Naive thymus-derived CD4-positive, alpha-beta T cell (primary cell): ENCODE measurements at places on chromosomes 7 and 10. TPM values are rescaled to one million over a fixed set of nuclear protein-coding genes. Genes with fewer than 3 reads are reported as not detected.

The SVOPL gene
- 0.47 TPM for polyA plus RNA-seq

The LRRC18 gene
- not detected for polyA plus RNA-seq

- no peak for DNase-seq
- no peaks in the 10 kb centered on the region for H3K4me1 ChIP-seq
- no peak overlapping the region for H3K4me3 ChIP-seq
- H3K27me3 ChIP-seq, result no peaks in the 10 kb centered on the region
- H3K36me3 ChIP-seq, result no peaks in the 10 kb centered on the region
- H3K27ac ChIP-seq, result no peak overlapping the region
Measured at GRCh38 chr7:158157460-158157859, 430.2 kb downstream of the PTPRN2 start.

DNA sequence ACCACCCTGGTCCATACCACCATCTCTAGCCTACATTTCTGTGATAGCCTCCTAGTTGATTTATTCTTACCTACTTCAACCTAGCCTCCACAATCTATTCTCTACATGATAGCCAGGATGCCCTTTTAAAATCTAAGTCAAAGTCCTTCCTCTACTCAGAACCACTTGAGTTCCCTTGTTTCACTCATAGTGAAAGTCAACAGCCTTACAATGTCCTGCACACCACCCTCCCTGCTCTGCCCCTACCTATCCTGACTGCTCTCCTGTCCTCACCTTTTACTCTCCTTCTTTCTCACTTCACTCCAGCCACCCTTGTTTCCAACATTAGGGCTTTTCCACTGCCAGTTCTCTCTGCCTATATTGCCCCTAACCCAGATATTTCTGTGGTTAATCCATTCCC, 146.7 kb downstream of the GRM3 start:
- DNase-seq, result no peak
- H3K4me1 ChIP-seq, result no peaks in the 10 kb centered on the region
- H3K36me3 ChIP-seq, result no peaks in the 10 kb centered on the region

The CFAP46 gene
- polyA plus RNA-seq, result not detected

DNA sequence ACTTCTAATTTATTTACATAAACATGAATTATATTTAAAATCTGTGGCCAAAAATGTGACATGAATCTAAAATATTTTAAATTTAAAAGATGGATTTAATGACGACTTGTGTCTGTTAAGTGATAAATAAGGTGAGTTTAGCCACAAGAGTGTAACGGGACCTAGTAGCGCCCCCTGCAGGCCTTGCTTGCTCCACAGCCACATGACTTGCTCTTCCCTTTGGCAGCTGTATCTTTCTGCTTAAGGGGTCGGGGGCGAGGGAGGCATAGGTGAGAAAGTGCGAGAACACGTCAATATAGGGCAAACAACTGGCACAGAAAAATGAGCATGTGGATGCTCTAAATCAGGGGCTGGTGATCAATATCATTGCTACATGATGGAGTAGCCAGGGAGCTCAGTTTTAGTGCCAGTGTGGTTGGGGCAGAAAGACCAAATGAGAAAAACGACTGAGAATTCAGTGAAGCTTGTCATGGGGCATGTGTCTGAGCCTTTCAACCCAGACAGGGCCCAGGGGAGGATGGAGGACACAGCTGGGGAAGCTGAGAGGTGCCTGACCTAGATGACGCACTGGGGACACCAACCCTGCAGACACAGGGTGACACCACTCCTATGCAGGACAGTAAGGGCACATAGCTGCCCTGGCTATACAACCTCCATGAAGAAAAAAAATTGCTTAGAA, 49.8 kb downstream of the PAXIP1 start:
- H3K4me1 ChIP-seq, result no peaks in the 10 kb centered on the region
- peaks cover 5% of the 10 kb centered on the region for H3K36me3 ChIP-seq
- no peak overlapping the region for H3K27ac ChIP-seq
- H3K27me3 ChIP-seq, result no peaks in the 10 kb centered on the region
- DNase-seq, result peak; percentile 52

DNA sequence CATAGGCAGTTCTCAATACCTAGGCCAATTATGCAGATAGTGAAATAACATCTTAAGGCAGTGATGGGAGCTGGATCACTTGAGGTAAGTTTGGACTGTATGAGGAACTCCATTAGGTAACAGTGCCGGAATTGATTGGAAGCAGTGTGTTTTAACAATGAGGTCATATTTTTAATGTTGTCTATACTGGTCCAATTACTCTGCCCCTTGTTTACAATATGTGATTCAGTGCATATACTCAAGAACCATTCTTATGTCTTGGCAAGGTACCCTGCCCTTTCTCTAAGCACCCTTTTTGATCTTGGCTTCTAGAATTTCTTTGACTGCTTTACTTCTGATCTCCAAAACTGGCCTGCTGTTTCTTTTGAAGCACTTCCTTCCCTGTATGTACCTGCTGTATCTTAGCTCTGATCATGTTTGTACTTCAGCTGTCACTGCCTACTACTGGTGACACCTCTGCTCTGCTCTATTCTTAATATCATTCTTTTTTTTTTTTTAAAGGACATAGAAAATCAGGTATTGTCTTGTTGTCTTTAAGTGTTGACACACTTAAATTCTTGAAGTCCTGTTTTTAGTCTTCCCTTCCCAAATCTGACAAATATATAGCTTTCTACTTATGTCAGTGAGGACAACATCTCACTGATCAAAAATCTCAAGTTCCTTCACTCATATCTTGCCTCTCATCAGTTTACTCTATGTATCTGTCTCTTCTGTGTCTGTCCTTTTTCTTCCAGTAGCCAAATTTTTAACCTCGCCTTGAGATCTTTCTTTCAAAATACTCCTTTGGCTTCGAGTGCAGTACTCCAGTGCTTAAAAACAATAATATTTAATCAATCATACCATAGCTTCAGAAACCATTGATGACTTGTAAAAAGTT, 46.4 kb upstream of the RPA3 start:
- no peak overlapping the region for H3K4me3 ChIP-seq
- DNase-seq, result peak; percentile 55
- H3K27ac ChIP-seq, result peak overlapping the region; percentile 65
- H3K36me3 ChIP-seq, result no peaks in the 10 kb centered on the region
- peaks cover 8% of the 10 kb centered on the region for H3K4me1 ChIP-seq

DNA sequence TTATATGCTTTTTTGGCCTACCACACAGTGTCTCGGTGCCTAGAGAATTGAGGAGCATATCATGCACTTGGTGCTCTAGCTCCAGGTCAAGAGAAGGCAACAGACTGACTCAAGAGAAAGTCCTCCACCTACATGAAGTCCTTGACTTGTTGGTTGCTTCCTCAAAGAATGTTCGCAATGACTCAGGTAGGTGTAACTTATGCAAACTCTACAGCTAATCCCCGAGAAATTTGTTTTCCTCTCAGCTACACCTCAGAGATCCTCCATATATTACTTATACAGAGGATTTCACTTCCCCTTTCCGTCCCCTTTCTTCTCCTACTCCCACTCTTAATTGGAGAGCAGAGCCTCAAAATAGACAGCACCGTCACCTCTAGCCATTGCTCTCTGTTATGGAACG, 1013.1 kb downstream of the KCNMA1 start:
- no peak for DNase-seq
- no peaks in the 10 kb centered on the region for H3K36me3 ChIP-seq
- no peak overlapping the region for H3K4me3 ChIP-seq
- no peaks in the 10 kb centered on the region for H3K27me3 ChIP-seq
- no peak overlapping the region for H3K27ac ChIP-seq

- no peaks in the 10 kb centered on the region for H3K4me1 ChIP-seq
- H3K4me3 ChIP-seq, result no peak overlapping the region
- no peak overlapping the region for H3K27ac ChIP-seq
- no peak for DNase-seq
Measured at GRCh38 chr7:111409714-111410422, 152.4 kb downstream of the IMMP2L start.

The EIF5AL1 gene
- 0.06 TPM for polyA plus RNA-seq

GRCh38 chr10:114010316-114010715, 33.4 kb upstream of the ADRB1 start:
- H3K4me3 ChIP-seq, result no peak overlapping the region
- no peaks in the 10 kb centered on the region for H3K27me3 ChIP-seq
- H3K4me1 ChIP-seq, result no peaks in the 10 kb centered on the region
- H3K36me3 ChIP-seq, result no peaks in the 10 kb centered on the region
- H3K27ac ChIP-seq, result no peak overlapping the region
- no peak for DNase-seq

- no peaks in the 10 kb centered on the region for H3K36me3 ChIP-seq
- no peaks in the 10 kb centered on the region for H3K27me3 ChIP-seq
- no peak for DNase-seq
- no peak overlapping the region for H3K4me3 ChIP-seq
Measured at GRCh38 chr7:51186531-51186930, 130.1 kb downstream of the COBL start.

GRCh38 chr10:133294189-133294588, 14.5 kb downstream of the TUBGCP2 start:
- H3K36me3 ChIP-seq, result peaks cover 28% of the 10 kb centered on the region
- no peaks in the 10 kb centered on the region for H3K4me1 ChIP-seq
- no peaks in the 10 kb centered on the region for H3K27me3 ChIP-seq
- H3K27ac ChIP-seq, result no peak overlapping the region
- no peak overlapping the region for H3K4me3 ChIP-seq

DNA sequence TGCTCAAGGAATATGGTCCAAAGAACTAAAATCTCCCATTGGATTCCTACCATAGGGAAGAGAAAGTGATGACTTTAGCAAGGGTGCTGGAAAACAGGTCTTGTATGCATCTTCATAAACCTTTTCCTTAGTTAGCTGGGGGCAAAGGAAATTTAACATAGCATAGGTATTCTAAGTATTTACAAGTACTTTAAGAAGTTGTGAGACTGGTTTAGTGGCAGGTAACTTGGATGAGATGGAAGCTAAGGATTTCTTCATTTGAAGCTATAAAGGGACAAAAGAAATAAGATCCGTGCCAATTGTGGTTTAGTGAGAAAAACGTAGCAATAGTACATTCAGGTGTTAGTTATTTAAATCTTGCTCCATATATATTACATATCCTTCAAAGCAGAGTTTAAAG, 183.4 kb upstream of the TCF7L2 start:
- no peak overlapping the region for H3K27ac ChIP-seq
- no peak for DNase-seq
- no peaks in the 10 kb centered on the region for H3K27me3 ChIP-seq
- H3K36me3 ChIP-seq, result no peaks in the 10 kb centered on the region
- H3K4me3 ChIP-seq, result no peak overlapping the region
- H3K4me1 ChIP-seq, result no peaks in the 10 kb centered on the region

DNA sequence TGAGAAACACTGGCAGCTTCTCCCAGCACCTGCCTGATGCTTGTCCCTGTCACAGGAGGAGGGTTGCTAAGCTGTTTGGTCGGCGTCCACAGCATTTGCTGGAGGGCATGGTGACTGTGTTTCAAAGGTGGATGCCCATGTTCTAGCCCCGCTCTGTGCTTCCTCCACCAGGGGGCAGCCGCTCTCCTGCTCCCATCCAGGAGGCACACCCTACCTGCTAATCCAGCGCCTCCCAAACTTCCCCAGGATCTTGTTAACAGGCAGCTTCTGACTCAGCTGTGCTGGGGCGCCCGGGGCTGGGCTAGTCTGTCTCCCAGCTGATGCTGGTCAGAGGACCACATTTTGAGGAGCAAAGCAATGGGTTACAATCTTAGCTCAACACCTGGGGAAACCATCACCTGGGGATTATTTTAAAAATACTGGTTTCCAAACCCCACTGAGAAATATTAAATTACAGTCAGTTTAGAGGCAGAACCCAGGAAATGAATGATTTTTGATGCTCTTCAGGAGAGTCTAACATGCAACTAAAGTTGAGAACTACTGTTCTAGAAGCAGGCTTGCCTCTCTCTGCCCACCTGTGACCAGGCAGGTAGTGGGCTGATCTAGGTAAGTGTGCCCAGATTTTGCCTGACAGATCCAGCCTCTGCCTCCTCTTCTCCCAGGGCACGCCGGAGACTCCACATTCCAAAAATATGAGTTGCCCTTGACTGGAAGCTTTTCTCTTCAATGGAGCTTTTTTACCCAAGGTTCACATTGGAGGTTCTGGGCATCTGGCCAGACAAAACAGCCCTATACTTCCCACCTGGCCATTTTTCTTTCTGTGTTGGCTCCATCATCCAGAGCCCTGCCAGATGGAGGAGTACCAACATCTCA, 92.7 kb upstream of the GPR26 start:
- peak; percentile 11 for DNase-seq
- H3K27ac ChIP-seq, result no peak overlapping the region
- no peak overlapping the region for H3K4me3 ChIP-seq
- H3K27me3 ChIP-seq, result no peaks in the 10 kb centered on the region
- no peaks in the 10 kb centered on the region for H3K36me3 ChIP-seq

DNA sequence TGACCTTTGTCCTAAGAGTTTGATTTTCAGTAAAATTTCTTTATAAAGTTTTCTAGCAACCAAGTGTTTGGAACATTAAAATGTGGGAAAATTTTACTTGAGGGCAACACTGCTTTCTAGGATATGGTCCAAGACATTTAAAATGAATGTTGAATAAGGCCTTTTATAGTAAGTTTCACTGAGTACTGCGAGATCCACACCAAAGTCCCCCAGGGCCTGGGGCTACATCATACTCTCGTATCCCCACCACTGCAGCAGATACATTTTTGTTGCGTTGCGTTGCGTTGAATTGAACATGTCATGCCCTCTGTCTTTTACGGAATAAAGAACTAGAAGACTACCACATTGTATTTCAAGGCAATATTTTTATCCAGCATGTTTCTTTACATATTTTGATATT, 44.5 kb downstream of the PRTFDC1 start:
- no peak overlapping the region for H3K4me3 ChIP-seq
- no peaks in the 10 kb centered on the region for H3K4me1 ChIP-seq
- H3K36me3 ChIP-seq, result no peaks in the 10 kb centered on the region
- H3K27me3 ChIP-seq, result no peaks in the 10 kb centered on the region

GRCh38 chr7:106964466-106964865, 80.0 kb upstream of the PRKAR2B start:
- H3K4me1 ChIP-seq, result no peaks in the 10 kb centered on the region
- DNase-seq, result no peak
- H3K27ac ChIP-seq, result no peak overlapping the region
- no peaks in the 10 kb centered on the region for H3K36me3 ChIP-seq
- H3K4me3 ChIP-seq, result no peak overlapping the region

- peaks cover 5% of the 10 kb centered on the region for H3K4me1 ChIP-seq
- no peak overlapping the region for H3K4me3 ChIP-seq
- no peak for DNase-seq
Measured at GRCh38 chr10:28374036-28374435, 71.2 kb upstream of the MPP7 start.

- no peaks in the 10 kb centered on the region for H3K36me3 ChIP-seq
- no peak overlapping the region for H3K4me3 ChIP-seq
- H3K27ac ChIP-seq, result no peak overlapping the region
- DNase-seq, result no peak
- H3K27me3 ChIP-seq, result no peaks in the 10 kb centered on the region
Measured at GRCh38 chr7:20748853-20749252, 37.8 kb downstream of the SP8 start.

DNA sequence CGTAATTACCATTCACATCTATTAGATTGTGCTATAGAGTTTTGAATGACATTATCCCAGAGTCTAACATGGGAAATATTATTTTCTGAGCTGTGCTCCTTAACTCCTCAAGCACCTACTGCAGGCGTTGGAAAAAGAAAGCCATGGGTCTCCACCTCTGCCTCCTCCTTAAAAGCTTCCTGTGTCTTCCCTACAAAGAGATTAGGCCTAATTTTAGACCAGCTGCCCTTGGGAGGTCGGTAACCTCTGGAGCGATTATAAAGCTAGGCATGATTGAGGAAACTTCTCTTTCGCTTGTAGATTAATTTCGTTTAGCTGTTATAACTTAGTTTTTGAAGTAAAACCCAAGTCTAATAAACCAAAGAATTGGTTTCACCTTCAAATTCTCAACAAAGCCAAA, 75.2 kb downstream of the PLXDC2 start:
- H3K4me3 ChIP-seq, result no peak overlapping the region
- no peaks in the 10 kb centered on the region for H3K27me3 ChIP-seq
- no peaks in the 10 kb centered on the region for H3K36me3 ChIP-seq
- no peak for DNase-seq
- H3K27ac ChIP-seq, result no peak overlapping the region

- no peaks in the 10 kb centered on the region for H3K27me3 ChIP-seq
- no peak overlapping the region for H3K4me3 ChIP-seq
- no peak overlapping the region for H3K27ac ChIP-seq
- DNase-seq, result peak; percentile 50
Measured at GRCh38 chr7:16431646-16432424, 10.5 kb upstream of the CRPPA start.
